RWPE2 (cell line): ENCODE measurements at places on chromosomes 7 and 10.

- no peak overlapping the region for H3K4me3 ChIP-seq
- H3K27me3 ChIP-seq, result no peaks in the 10 kb centered on the region
- H3K4me1 ChIP-seq, result no peaks in the 10 kb centered on the region
- no peak for DNase-seq
- no peak overlapping the region for H3K27ac ChIP-seq
Measured at GRCh38 chr7:85528581-85528980, 341.7 kb upstream of the SEMA3D start.

- DNase-seq, result no peak
- no peak overlapping the region for H3K4me3 ChIP-seq
- H3K4me1 ChIP-seq, result no peaks in the 10 kb centered on the region
- no peaks in the 10 kb centered on the region for H3K27me3 ChIP-seq
Measured at GRCh38 chr10:72424561-72424960, 69.8 kb upstream of the DNAJB12 start.

DNA sequence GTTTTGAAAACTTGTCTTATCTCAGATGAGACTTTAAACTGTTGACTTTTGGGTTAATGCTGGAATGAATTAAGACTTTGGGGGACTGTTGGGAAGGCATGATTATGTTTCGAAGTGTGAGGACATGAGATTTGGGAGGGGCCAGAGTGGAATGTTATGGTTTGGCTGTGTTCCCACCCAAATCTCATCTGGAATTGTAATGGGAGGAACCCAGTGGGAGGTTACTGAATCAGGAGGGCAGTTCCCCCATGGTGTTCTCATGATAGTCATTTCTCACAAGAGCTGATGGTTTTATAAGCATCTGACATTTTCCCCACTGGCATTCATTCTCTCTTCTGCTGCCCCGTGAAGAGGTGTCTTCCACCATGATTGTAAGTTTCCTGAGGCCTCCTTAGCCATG is 13.8 kb upstream of the POT1 start:
- peaks cover 3% of the 10 kb centered on the region for H3K27me3 ChIP-seq
- H3K4me1 ChIP-seq, result no peaks in the 10 kb centered on the region
- H3K4me3 ChIP-seq, result no peak overlapping the region
- H3K36me3 ChIP-seq, result no peaks in the 10 kb centered on the region

- no peaks in the 10 kb centered on the region for H3K27me3 ChIP-seq
- no peak overlapping the region for H3K27ac ChIP-seq
- no peaks in the 10 kb centered on the region for H3K36me3 ChIP-seq
- no peak overlapping the region for H3K4me3 ChIP-seq
Measured at GRCh38 chr10:97874332-97874731, 24.7 kb downstream of the GOLGA7B start.

GRCh38 chr7:127794136-127794535 is 142.1 kb downstream of the SND1 start:
- H3K27me3 ChIP-seq, result no peaks in the 10 kb centered on the region
- no peak overlapping the region for H3K4me3 ChIP-seq
- H3K36me3 ChIP-seq, result no peaks in the 10 kb centered on the region
- H3K27ac ChIP-seq, result no peak overlapping the region
- no peaks in the 10 kb centered on the region for H3K4me1 ChIP-seq

- H3K4me1 ChIP-seq, result no peaks in the 10 kb centered on the region
- H3K4me3 ChIP-seq, result no peak overlapping the region
- DNase-seq, result no peak
- H3K27me3 ChIP-seq, result no peaks in the 10 kb centered on the region
- H3K27ac ChIP-seq, result no peak overlapping the region
Measured at GRCh38 chr7:81507221-81507620, 262.6 kb downstream of the HGF start.

- H3K27ac ChIP-seq, result peak overlapping the region; percentile 15
- no peaks in the 10 kb centered on the region for H3K27me3 ChIP-seq
- no peaks in the 10 kb centered on the region for H3K36me3 ChIP-seq
Measured at GRCh38 chr10:77756319-77757232, 119.0 kb upstream of the KCNMA1 start.

DNA sequence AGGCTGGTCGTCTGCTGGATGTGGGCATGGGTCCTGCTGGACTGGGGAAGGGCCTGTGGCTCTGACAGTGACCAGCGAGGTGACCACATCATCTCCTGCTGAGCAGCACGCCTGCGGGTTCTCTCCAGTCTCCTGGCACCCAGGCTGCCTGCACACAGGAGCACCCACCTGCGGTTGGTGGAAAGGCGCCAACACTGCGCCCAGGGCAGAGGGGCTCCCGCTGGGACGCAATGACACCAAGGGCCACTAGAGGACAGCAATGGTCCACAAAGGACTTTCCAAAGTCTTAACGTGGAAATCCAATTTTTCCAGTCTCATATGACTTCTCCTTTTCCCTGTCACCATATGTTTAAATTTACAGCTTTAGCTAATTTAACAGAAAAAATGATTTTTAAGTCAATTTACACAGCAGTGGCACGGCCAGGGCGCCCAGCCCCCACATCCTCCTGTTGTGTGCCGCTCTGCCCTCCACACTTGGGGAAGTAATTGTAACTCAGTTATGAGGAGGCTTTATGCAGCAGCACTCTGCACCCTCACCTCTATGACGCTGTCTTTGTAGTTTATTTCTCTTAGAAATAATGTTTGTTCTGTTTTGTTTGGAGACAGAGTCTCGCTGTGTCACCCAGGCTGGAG is 38.1 kb downstream of the CFAP46 start:
- no peak overlapping the region for H3K4me3 ChIP-seq
- H3K4me1 ChIP-seq, result no peaks in the 10 kb centered on the region
- no peaks in the 10 kb centered on the region for H3K36me3 ChIP-seq

DNA sequence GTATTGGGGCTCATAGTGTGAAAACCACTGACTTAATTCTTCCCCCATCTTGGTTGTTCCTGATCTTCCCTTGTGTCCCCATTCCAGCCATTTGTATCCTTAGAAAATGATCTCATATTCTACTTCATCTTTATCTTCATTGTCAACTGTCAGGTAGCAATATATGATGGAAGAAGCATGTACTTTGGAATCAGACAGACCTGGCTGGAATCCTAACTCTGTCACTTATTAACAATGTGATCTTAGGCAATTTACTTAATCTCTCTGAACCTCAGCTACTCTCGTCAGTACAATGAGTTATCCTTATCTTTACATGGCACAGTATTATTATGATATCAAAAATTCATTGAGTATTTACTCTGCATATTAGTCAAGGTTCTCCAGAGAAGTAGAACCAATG is 10.1 kb downstream of the CFTR start:
- no peak overlapping the region for H3K27ac ChIP-seq
- no peak for DNase-seq
- no peaks in the 10 kb centered on the region for H3K36me3 ChIP-seq
- no peak overlapping the region for H3K4me3 ChIP-seq
- no peaks in the 10 kb centered on the region for H3K27me3 ChIP-seq

DNA sequence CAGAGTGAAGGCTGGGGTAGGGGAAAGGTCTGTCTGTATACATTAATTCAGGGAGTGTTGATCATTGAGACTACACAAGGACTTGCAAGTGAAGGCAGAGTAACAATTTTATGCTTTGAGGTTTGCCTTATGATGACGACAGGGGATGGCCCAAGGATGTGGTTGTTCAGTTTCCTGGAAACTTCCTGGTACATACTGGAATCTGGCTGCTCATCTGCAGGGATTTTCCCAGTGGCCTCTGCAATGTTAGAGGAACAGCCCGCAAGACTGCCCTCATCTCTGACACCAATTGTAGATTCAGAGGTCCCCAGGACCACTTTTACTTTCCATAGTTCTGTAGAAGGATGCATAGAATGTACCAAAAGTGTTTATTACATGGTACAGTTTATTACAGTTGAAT is 189.6 kb downstream of the TMEM178B start:
- no peaks in the 10 kb centered on the region for H3K36me3 ChIP-seq
- no peaks in the 10 kb centered on the region for H3K4me1 ChIP-seq
- no peak overlapping the region for H3K27ac ChIP-seq
- H3K4me3 ChIP-seq, result no peak overlapping the region

GRCh38 chr7:21851559-21851967 is 94.1 kb downstream of the CDCA7L start:
- no peak for DNase-seq
- no peak overlapping the region for H3K27ac ChIP-seq
- no peaks in the 10 kb centered on the region for H3K4me1 ChIP-seq
- no peaks in the 10 kb centered on the region for H3K27me3 ChIP-seq

DNA sequence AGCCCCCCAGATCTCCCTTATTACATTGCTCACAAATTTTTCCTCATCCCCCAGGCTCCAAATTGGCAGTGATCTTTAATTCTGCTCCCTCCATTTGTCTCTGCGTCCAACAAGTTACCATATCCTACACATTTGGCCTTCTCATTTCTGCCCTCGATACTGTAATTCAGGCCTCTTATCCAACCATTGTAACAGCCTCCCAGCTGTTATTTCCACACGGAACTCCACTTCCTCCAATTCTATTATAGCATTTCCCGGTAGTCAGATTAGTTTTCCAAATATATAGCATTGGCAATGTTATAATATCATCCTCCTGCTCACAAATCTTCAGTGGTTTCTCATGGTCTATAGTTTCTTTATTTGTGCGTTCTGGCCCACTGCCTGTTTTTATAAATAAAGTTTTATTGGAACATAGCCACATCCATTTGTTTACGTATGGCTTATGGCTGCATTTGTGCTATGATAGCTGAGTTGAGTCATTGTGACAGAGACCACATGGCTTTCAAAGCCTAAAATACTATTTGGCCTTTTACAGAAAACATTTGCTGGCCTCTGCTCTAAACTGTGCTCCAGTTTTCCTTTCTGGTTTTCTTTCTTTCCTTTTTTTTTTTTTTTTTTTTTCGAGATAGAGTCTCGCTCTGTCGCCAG is 126.5 kb upstream of the ZNF438 start:
- H3K4me3 ChIP-seq, result no peak overlapping the region
- no peak overlapping the region for H3K27ac ChIP-seq
- H3K4me1 ChIP-seq, result peaks cover 2% of the 10 kb centered on the region
- DNase-seq, result no peak

- H3K4me1 ChIP-seq, result peaks cover 14% of the 10 kb centered on the region
- no peak overlapping the region for H3K4me3 ChIP-seq
- DNase-seq, result no peak
- peak overlapping the region; percentile 22 for H3K27ac ChIP-seq
- H3K36me3 ChIP-seq, result no peaks in the 10 kb centered on the region
- H3K27me3 ChIP-seq, result no peaks in the 10 kb centered on the region
Measured at GRCh38 chr10:102620591-102621442, 23.5 kb upstream of the TRIM8 start.

DNA sequence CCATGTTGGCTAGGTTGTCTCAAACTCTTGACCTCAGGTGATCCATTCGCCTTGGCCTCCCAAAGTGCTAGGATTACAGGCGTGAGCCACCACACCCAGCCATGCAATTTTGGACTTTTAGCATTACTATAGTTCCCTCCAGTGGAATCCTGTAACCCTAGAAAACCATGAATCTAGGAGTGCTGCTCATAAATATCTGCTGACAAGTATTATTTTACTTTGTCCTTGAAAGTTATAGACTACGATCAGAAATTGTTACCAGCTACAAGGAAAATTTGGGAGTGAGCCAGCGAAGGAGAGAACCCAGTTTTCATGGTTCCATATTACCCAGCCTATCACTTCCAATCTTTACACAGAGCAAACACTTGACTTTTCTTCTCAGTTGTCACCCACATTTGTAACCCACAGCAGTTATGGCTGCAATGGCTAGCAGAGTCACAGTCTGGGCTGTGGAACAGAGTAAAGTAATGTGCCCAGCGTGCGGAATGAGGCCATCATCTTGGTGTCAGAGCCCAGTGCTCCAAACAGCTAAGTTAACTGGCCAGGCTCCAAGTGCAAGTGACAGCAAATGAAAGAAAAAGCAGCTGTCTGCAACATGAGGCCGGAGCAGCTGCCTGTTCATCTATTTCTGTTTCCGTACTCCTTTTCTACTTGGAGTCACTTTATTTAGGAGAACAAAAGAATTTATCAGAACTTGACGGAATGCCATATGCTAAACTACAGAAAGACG is 29.9 kb downstream of the ZC3HC1 start:
- no peak overlapping the region for H3K4me3 ChIP-seq
- H3K27ac ChIP-seq, result no peak overlapping the region
- DNase-seq, result no peak
- no peaks in the 10 kb centered on the region for H3K27me3 ChIP-seq
- peaks cover 9% of the 10 kb centered on the region for H3K4me1 ChIP-seq
- peaks cover 69% of the 10 kb centered on the region for H3K36me3 ChIP-seq

GRCh38 chr7:80309377-80309776 is 174.7 kb downstream of the GNAI1 start:
- peaks cover 24% of the 10 kb centered on the region for H3K4me1 ChIP-seq
- H3K4me3 ChIP-seq, result no peak overlapping the region
- no peaks in the 10 kb centered on the region for H3K36me3 ChIP-seq
- H3K27ac ChIP-seq, result no peak overlapping the region

DNA sequence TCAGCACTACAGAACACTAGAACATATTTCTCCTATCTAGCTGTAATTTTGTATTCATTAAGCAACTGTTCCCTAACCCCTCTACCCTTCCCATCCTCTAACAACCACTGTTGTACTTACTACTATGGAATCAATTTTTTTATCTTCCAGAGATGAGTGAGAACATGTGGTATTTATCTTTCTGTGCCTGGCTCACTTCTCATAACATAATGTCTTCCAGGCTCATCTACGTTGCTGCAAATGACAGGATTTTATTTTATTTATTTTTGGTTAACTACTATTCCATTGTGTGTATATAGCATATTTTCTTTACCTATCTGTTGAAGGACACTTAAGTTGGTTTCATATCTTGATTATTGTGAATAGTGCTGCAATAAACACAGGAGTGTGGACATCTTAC is 200.9 kb upstream of the CHRM2 start:
- H3K4me3 ChIP-seq, result no peak overlapping the region
- H3K27ac ChIP-seq, result no peak overlapping the region
- no peak for DNase-seq
- no peaks in the 10 kb centered on the region for H3K4me1 ChIP-seq

DNA sequence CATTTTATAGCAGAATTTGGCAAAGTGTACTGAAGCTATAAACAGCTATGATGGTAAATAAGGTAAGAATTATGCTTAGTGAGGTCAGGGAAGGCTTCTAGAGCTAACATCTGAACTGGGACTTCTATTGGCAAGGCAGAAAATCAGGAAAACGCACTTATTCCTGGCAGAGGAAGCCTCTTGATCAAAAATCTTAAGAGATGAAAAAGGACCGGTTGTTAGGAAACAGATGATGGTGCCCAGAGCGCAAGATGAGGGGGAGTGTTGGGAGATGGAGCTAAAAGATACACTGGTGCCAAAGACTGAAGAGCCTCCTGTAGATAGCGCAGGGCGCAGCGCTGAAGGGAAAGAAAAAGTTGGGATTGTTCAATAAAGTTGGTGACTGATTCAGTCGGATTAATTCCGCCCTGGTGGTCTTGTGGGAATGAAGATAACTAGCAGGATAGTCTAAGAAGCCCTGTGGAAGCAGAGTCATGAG is 550 bp upstream of the CALU start:
- H3K27ac ChIP-seq, result peak overlapping the region; percentile 83
- no peaks in the 10 kb centered on the region for H3K27me3 ChIP-seq
- H3K36me3 ChIP-seq, result peaks cover 37% of the 10 kb centered on the region
- no peak for DNase-seq
- peaks cover 41% of the 10 kb centered on the region for H3K4me1 ChIP-seq

DNA sequence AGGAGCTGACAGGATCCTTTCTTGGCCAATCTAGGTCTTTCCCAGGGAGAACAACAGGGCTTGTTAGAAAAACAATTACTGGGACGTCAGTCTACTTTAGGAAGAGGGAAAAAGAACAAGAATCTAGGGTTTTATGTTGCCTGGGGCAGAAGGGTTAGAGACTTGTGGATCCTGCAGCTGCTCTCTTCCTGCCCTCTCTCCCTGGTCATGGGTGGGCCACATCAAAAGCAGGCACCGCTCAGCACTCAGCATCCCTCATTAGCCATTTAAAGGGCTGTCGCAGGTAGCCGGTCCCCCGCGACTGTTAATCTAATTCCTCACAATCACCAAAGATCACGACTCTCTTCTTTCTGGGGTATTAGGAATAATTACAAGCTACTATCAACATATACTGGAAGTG is 631.9 kb downstream of the CALN1 start:
- H3K4me3 ChIP-seq, result no peak overlapping the region
- H3K27me3 ChIP-seq, result no peaks in the 10 kb centered on the region
- DNase-seq, result no peak
- H3K27ac ChIP-seq, result no peak overlapping the region
